ENCODE measurements at places on chromosomes 12 and 14.
A peak's percentile ranks its signal among the peaks of the same experiment; 100 is the strongest.

- DNase-seq, result no peak
Observed at GRCh38 chr12:3614806-3615466, 123.9 kb downstream of the PRMT8 start.

DNA sequence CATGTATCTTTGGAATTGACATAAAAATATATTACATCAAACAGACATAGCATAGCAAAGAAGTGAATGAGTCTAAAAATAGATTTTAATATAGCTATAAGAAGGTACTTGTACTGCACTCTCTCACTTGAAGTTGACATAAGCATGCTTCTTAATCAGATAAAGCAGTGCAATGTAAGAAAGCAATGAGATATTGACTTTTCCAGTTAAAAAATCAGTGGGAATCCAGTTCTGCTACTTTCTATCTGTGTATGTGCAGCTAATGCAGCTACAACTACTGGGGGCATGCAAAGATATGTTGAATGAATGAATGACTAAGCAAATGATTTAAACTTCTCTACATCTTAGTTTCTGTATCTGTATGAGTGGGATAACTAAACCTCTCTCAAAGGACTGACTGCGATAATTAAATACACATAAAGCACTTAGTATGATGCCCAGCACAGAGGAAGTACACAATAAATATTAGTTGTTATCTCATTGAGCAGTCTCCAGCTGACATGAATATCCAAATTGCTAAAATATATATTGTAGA lies 10.3 kb downstream of the WASHC3 start:
- no peak for DNase-seq

DNA sequence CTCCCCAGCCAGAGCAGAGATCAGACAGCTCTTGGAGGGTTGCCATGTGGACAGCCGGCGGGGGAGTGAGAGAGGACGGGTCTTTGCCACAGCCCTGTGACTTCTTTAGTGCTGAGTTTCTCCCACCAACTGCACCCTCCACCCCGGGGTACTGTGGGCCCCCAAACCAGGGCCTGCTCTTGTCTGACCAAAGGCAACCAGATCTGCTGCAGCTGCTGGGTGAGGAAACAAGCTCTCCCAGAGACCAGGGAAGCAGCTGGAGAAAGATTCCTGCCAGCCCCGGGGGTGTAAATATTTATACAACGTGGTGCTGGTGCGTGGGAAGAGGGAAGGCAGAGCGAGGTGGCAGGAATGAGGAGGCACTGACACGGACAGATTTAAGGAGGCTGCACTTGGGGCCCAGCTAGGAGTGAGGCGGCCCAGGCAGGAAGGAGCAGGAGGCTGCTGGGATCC lies 14.3 kb upstream of the ZFP36L1 start:
- no peak for DNase-seq

- DNase-seq, result no peak
Observed at GRCh38 chr12:86196465-86196864, 59.7 kb downstream of the MGAT4C start.

- DNase-seq, result peak; percentile 49
Observed at GRCh38 chr14:92534932-92535643, 21.5 kb downstream of the RIN3 start.

DNA sequence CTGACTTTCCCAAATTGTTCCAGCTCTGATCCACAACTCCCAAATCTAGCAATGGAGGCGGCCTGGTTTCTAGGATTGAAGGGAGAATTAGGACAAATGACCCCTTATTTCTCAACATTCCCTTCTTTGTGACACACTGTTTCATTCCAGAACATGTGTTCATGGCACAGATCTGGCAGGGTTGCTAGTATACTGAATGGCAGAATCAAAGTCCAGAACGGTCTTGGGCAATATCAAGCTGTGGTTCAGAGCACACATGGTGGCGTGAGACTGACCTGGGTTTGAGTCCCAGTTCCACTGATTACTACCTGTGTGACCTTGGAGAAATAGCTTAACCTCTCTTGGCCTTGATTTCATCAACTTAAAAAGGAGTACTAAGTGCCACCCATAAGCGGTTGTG lies 152.5 kb downstream of the SAMD4A start:
- DNase-seq, result no peak

GRCh38 chr12:4379405-4379804 lies at the start of gene FGF23:
TSS of gene FGF23 (minus strand) at chr12:4379712. CDS start at chr12:4379582, 130 bp downstream.
- no peak for DNase-seq

- DNase-seq, result no peak
Observed at GRCh38 chr14:36817071-36817930, 155.6 kb downstream of the PAX9 start.

- no peak for DNase-seq
Observed at GRCh38 chr12:105736498-105736897, 402.3 kb downstream of the NUAK1 start.

- DNase-seq, result no peak
Observed at GRCh38 chr12:112325622-112326207, 56.5 kb downstream of the HECTD4 start.

- peak; percentile 15 for DNase-seq
Observed at GRCh38 chr14:77221241-77221871, 39.8 kb downstream of the TMEM63C start.

DNA sequence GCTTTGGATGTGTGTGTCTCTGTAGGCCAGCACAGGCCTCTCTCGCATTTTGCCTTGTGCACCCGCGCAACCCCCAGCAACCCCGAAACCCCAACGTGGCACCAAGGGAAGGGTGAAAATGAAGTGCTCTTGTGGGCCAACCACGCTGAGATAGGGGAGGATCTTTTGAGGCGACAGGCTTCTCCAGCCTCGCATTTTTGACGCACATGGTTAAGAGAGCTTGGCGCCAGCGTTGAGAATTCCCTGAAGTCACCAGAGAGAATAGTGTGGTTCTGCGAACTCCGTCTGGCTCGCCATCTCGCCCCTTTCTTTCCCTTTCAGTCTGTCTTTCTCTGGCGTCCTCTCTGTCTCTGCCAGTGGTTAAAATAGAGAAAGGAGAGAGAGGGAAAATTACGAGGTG lies 1.9 kb upstream of the TBX3 start:
- no peak for DNase-seq

GRCh38 chr14:67620217-67620785 lies 581 bp downstream of the ARG2 start:
- DNase-seq, result no peak

DNA sequence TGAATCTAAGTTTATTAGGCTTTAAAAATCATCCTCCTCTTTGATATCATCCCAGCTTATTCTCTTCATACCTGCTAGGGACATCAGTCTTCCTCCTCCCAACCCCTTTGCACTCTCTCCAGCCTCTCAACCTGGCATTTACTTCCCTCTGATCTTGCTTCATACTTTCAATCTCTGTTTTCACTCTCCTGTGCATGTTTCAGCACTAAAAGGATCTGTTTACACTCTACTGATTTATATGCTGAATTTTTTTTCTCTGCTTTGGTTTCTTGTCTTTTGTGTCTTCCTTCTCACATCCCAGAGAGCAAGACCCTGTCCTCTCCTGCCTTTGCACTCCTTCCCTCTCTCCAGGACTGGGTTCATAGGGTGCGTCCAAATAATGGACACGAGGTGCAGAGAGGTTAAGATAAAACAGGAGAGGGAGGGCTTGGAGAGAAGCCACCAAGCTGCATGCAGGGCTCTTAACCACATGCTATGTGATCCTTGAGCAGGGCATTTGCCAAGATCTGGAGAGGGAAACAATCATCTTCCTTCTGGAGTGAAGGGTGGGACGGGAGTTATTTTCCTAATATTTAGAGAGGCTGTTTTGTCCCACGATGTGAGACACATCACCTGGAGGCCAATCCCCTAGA lies 3.0 kb upstream of the CISTR start:
- no peak for DNase-seq

GRCh38 chr12:100675432-100675831 lies 101.9 kb downstream of the GAS2L3 start:
- no peak for DNase-seq

GRCh38 chr14:22658946-22659345 lies 14.8 kb upstream of the OR6J1 start:
- DNase-seq, result no peak

Measured in CD4-positive, alpha-beta T cell treated with Interleukin-10 for 1 hour (primary cell).